CD4-positive, alpha-beta T cell treated with Interleukin-21 for 1 hour (primary cell): ENCODE measurements at places on chromosomes 2 and 18.

- no peak for DNase-seq
Measured at GRCh38 chr2:214569419-214570035, 158.7 kb downstream of the VWC2L start.

DNA sequence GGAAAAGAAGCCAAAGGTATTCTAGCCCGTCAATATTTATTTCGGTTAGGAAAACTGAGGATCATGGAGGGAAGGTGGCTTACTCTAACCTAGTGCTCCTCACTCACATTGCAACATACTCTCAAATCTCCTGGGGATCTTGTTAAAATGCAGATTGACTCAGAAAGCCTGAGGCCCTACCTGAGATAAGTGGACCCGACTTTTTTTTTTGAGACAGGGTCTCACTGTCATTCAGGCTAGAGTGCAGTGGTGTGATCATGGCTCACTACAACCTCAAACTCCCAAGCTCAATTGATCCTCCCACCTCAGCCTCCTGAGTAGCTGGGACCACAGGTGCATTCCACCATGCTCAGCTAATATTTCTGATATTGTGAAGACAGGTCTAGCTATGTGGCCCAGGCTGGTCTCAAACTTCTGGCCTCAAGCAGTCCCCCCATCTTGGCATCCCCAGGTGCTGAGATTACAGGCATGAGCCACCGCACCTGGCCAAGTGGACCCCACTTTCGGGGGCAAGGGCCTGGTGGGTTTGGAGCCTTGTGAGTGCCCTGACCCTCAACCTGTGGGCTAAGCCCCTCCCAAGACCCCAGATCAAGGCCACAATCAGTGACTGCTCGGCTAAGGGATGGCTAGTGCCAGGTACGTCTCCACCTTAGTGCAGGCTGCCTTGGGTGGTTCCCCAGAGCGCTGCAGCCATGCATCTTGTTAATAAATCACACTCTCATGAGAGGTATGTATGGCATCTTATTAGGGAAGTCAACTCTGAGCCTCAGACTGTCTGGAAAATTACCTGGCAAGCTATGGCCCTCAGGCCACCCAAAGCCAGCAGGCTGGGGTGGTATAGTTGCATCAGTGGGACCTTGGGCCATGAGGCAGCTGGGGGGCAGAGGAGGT is 1.1 kb upstream of the NEURL3 start:
- no peak for DNase-seq

GRCh38 chr2:239777219-239777618 is 247.9 kb downstream of the NDUFA10 start:
- no peak for DNase-seq

DNA sequence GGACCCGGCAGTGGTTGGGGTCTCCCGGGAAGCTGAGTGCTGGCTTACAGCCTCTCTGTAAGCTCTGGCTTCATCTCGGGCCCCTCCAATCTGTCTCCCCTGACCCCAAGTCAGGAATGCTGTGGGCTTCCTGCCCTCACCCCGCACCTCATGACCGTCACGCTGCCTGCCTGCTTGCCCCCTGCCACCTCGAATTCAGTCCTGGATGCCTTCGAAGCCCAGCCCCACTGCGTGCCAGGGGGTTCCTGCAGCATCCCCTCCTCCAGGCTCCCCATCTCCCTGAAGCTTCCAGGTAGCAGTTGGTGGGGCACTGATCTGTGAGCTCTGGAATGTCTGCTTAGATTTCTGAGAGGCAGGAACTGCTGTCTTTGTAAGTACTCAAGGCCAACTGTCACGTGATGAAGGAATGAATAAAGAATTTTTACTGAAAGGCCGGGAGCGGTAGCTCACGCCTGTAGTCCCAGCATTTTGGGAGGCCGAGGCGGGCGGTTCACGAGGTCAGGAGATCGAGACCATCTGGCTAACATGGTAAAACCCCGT is 6.5 kb downstream of the CLHC1 start:
- no peak for DNase-seq

- DNase-seq: no peak
Measured at GRCh38 chr18:28128659-28128980, 48.3 kb downstream of the CDH2 start.

- DNase-seq: no peak
Measured at GRCh38 chr2:173145454-173145853, 69.8 kb downstream of the MAP3K20 start.

GRCh38 chr18:30814446-30814845 is 228.1 kb downstream of the DSC3 start:
- no peak for DNase-seq

GRCh38 chr2:185128346-185128745 is 530.0 kb downstream of the ZNF804A start:
- DNase-seq: no peak

GRCh38 chr2:109352056-109352897 is 223.3 kb downstream of the SH3RF3 start:
- DNase-seq: no peak

DNA sequence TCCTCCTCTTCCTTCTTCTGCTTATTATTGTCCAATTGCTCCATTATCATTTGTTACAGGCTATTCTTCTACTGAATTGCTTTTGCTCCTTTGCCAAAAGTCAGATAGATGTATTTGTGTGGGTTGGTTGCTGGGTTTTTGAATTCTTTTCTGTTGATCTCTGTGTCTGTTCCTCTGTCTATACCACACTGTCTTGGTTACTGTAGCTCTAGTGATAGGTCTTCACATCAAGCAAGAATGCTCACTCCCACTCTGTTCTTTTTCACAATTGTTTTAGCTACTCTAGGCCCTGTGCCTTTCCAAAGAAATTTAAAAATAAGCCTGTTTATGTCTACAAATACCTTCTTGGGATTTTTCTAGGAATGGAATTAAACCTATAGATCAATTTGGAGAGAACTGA is 217.2 kb downstream of the GALR1 start:
- DNase-seq: no peak

DNA sequence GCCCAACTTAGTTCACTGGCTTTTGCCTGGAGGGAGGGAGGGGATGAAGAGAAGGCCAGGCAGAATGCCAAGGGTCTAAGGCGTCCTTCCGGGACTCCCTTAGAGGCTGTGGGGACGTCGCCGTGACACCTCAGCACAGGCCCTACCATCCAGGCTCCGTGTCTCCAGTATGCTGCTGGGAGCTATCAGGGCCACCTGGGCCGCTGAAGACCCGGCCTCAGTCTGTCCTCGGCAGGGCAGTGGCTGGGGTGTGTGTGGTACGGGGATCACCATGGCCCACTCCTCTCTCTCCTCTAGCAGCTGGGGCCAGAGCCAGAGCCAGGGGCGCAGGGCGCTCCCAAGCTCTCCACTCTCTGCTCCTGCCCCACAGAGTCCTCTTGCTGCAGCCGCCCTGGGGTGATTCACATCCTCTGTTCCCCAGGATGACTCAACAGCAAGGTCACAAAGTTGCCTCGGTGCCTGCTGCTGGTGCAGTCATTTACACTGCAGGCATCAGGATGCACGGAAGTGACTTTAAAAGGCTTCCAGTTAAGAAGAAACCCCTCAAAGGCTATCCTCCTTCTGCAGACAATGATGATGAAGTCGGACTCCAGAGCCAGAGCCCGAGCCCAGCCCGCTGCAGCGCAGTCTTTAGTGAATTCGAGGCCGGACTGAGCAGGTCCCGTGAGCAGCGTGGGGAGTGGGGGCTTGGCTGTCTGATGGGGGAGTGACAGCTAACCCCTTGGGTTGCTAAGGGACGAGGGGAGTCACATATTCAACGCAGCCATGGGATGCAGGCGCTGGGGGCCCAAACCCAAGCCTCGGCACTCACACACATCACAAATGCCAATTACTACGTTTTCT is 31.9 kb downstream of the SNORC start:
- no peak for DNase-seq

- DNase-seq: no peak
Measured at GRCh38 chr18:52045946-52046675, 293.9 kb upstream of the DCC start.

GRCh38 chr2:208515099-208515498 is 108.5 kb downstream of the PTH2R start:
- DNase-seq: no peak

DNA sequence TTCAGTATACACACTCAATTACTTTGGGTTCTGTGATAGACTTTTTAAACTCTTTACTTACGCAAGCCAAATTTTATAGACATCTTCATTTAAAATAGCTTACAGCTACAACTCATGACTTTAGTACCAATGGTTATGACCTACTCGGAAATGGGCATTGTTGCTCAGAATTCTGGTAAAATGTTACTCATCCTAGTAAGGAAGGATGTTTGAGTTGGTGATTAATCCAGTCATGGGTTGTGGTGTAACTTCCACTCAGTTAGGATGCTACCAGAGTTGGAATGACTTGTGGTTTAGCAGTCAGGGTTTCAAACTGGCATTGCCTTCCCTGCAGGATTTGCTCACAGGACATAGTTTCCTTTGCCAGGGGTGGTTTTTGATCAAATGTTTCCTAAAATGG is 7.4 kb upstream of the NPC1 start:
- no peak for DNase-seq

DNA sequence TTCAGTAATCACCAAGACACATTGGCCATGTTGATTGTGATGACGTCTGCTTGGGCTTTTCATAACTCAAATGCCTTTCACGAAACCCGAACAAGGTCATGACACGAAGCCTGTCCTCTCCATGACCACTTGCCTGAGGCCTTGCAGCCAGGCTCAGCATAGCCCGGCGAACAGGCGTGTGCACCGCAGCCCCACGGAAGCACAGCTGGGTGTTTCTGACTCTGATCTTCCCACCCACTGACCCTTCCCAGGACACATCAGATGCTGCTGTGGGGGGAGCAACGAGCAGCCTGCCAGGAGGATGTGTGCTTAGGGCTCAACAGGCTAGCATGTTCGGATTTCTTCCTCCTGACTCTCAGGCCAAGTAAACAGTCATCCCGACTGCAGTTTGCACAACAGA is 369.4 kb upstream of the SALL3 start:
- no peak for DNase-seq

GRCh38 chr18:48713309-48713708 is 174.5 kb downstream of the CTIF start:
- no peak for DNase-seq

- no peak for DNase-seq
Measured at GRCh38 chr2:37091873-37092272, 7.6 kb downstream of the GPATCH11 start.

- DNase-seq: no peak
Measured at GRCh38 chr18:5693699-5694294, 150.0 kb upstream of the EPB41L3 start.

DNA sequence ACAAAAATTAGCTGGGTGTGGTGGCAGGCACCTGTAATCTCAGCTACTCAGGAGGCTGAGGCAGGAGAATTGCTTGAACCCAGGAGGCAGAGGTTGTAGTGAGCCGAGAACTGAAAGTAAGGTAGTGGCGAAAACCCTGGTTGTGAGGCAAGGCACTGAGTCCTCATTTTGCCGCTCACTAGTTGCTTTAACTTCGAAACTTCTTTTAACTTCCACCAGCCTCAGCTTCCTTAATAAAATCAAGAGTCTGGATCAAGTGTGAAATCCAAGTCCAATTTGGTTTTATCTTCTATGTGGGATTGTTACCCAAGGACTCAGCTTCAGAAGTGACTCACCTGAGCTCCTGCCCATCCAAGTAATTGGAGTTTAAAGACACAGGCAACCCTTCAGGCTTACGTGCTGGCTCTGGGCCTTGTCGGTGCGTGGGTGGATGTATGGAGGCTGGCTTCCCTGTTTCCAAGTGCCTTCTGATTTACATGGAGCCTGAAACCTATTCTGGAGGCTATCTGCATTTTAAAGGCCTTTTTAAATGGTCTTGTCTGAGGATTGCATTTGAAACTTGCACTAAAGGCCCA is 374.2 kb upstream of the ID2 start:
- no peak for DNase-seq

DNA sequence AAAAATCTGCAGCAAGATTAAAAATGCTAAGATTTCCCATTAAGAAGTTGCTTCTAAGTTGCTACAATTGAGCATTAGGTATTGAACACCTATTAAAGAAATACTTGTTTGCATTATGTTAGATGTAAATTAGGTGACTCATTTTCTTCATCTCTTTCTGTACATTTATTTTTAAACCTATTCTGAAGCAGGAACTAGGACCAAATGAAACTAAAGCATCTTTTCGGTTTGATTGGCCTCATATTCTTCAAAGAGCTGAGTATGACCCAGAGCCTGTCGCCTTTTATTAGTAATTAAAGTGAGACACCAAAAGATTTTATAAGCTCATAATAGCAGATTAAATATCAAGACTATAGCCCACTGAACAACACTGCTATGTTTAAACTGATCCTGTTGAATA is 83.4 kb upstream of the ZEB2 start:
- no peak for DNase-seq

DNA sequence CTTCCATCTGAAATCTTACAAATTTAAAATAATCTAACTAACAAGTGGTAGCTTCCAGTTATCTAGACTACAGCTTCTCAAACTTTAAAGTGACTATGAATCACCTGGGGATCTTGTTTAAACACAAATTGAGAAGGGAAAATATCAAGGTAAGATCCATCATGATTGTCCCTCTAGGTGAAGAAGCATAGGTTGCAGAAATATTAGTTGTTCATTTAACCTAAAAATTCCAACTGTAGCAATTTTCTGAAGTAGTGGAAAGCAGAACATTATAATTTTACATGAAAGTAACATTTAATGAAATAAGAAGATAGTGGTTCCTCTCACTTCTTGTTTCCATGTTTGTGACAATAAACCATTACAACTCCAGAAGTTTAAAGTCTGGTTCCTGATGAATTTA is 17.3 kb downstream of the GALNT3 start:
- no peak for DNase-seq

DNA sequence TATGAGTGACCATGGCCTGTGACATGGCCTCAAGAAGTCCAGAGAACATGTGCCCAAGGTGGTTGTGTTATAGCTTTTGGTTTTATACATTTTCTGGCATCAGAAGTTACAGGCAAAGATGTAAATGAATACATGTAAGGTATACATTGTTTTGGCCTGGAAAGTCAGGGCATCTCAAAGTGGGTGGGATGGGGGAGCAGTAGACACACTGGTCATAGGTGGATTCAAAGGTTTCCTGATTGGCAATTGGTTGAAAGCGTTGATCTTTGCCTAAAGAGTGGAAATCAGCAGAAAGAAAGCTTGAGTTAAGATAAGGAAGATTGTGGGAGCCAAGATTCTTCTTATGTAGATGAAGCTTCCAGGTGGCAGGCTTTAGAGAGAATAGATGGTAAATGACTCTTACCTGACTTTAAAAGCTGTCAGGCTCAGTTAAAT is 62.1 kb upstream of the DYNAP start:
- DNase-seq: no peak

DNA sequence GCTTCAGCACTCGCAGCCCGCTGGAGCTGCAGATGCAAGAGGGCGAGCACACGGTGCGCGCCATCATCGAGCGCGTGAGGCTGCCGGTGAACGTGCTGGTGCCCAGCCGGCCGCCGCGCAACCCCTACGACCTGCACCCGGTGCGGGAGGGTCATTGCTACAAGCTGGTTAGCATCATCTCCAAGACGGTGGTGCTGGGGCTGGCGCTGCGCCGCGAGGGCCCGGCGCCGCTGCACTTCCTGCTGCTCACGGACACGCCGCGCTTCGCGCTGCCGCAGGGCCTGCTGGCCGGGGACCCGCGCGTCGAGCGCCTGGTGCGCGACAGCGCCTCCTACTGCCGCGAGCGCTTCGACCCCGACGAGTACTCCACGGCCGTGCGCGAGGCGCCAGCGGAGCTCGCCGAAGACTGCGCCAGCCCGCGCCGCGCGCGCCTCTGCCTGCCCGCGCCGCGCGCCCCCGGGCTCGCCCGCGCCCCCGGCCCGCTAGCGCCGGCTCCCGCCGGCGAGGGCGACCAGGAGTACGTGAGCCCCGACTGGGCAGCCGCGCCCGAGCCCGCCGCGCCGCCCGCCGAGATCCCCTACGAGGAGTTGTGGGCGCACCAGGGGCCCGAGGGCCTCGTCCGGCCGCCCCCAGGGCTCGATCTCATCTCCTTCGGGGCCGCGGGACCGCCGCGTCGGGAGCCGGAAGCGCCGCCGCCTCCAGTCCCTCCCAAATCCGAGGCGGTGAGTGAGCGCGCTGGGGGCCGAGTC is 11.8 kb downstream of the GAREM2 start:
- DNase-seq: peak; percentile 89
